ENCODE measurements at places on chromosomes 2 and 18. TPM values are rescaled to one million over a fixed set of nuclear protein-coding genes. Genes with fewer than 3 reads are reported as not detected.

The SPATA3 gene
- not detected for total RNA-seq

The ITGA6 gene
- 45.3 TPM for total RNA-seq

The UNC80 gene
- 0.34 TPM for total RNA-seq

The FOXI3 gene
- not detected for total RNA-seq

DNA sequence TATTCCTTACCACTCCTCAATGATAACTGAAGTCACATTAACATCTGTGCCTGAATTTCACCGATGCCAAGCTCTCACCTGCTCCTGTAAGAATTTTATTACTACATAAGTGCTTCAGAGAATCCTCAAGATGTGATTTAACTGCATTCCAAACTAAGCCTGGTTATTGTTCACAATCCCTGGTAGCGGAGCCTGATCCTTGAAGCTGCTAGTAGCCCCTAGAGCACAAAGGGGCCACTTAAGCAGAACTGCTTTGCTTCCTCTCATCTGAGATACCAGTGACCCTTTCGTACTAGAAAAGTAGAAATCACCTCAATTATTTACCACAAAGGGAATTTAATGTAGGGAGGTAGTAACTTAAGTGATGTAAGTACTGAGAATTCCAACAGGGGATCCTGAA lies 529.6 kb downstream of the CPS1 start:
- no peak for DNase-seq

- no peak for DNase-seq
Measured at GRCh38 chr2:131146749-131147148, 41.6 kb downstream of the PLEKHB2 start.

DNA sequence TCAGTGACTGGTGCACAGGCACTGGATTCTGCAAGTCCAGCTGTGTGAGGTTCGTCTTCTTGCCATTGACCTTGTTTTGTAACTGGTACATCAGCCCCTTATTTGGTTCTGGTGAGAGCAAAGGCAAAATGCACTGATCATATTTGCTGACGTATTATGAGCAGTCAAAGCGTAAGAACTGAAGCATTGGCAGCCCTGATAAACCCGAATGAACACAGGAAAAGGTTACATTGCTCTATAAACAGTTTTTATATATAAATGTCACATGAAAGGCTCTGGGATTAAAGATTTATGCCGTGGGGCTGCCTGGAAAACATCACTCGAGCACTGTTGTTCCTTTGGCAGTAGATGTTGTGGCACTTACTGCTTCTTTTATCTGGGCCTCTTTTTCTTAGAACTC lies 167.9 kb downstream of the IRS1 start:
- no peak for DNase-seq

DNA sequence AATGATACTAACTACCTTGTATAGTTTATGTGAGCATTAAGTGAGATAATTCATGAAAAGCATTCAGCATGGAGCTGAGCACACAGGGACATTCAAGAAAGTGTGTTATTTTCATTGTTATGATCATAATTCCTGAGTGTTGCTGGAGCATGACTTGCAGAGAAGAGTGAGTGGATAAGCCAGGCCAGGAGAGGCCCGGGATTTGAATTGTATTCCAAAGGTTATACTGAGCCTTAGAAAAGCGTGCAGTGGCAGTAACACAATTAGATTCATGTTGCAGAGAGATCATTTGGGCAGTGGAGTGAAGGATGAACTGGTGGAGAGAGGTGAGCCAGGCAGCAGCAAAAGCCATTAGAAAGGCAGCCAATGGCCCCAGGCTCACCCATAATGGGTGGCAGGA lies 142.9 kb upstream of the SH3BP4 start:
- no peak for DNase-seq

DNA sequence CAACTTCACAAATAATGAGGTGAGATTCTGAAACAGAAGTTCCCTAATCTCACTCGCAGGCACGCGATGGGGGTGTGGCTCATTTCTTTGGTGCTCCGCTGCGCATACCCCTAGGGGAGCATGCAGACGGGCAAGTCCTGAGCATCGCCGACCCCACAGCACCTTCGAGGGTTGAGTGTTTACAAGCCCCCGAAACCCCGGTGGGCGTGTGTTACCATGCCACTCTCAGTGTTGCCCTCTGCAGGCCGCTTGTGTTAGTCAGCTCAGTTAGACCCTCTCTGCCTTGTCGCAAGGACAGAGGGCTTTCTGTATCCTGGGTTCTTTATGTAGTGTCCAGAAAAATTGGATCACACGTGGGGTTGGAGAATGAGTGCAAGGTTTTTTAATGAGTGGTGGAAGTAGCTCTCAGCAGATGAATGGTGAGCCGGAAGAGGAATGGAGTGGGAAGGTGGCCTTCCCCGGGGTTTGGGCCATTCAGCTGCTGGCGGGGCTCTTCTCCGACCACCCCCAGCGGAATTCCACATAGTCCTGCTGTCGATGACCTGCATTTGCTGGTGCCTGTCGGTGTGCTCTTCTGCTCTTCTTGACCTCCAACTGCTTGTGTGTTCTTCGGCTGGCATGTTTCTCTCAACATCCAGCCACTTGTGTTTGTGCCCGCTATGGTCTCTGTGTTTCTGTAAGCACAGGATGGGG lies 191.3 kb downstream of the RPRM start:
- DNase-seq, result no peak

GRCh38 chr2:8644605-8645175 lies 37.2 kb upstream of the ID2 start:
- DNase-seq, result peak; percentile 21

DNA sequence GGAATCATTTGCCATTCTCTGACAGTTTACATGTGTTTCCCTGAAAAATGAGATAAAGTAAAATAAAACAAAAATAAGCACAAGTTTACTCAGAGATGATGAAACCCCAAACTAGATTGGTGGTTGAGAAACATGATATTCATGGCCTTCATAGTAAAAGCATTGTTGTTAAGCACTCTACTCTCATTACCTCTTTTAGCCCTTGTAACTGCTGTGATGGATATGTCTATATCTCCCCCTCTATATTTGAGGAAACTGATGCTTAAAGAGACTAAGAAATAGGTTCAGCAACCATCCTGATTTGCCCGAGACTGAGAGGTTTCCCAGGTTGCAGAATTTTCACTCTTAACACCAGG lies 33.9 kb upstream of the GALNT3 start:
- DNase-seq, result no peak

- DNase-seq, result no peak
Measured at GRCh38 chr18:36181441-36181840, 5.9 kb upstream of the MOCOS start.

GRCh38 chr2:108593547-108594098 lies 59.4 kb downstream of the LIMS1 start:
- no peak for DNase-seq

GRCh38 chr2:127080226-127080937 lies 26.6 kb downstream of the BIN1 start:
- no peak for DNase-seq
